Stimulated activated CD8-positive, alpha-beta memory T cell treated with anti-CD3 and anti-CD28 coated beads, Interleukin-7, amount 100 ng/mL, for 1 hour (primary cell): ENCODE measurements at places on chromosomes 4 and X.

DNA sequence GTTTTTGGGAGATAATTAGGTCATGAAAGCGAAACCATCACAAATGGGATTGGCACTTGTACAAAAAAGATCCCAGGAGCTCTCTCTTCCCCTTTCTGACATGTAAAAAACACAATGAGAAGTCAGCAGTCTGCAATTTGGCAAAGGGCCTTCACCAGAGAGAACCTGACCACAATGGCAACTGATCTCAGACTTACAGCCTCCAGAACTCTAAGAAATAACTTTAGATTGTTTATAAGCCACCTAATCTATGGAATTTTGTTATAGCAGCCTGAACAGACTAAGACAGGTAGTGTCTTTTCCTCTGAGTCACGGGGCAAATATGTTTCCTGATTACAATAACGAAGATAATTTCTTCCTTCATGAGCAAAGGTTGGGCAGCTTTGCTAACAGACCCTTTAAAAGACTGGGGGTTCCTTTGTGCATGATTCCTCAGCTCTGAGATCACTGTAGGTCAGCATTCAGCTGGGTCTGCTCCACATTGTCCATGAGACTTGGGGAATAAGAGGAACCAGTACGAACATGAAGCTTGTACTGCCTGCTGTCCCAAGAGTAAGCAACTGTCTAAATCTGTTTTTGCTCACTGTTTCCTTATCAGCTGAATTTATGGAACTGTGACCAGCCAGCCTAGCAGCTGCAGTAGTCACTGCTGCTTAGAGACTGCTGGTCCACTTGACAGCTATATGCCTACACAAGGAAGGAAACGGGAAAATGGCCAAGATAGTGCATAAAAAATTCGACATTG lies 191.6 kb downstream of the ANAPC10 start:
- no peak for DNase-seq

DNA sequence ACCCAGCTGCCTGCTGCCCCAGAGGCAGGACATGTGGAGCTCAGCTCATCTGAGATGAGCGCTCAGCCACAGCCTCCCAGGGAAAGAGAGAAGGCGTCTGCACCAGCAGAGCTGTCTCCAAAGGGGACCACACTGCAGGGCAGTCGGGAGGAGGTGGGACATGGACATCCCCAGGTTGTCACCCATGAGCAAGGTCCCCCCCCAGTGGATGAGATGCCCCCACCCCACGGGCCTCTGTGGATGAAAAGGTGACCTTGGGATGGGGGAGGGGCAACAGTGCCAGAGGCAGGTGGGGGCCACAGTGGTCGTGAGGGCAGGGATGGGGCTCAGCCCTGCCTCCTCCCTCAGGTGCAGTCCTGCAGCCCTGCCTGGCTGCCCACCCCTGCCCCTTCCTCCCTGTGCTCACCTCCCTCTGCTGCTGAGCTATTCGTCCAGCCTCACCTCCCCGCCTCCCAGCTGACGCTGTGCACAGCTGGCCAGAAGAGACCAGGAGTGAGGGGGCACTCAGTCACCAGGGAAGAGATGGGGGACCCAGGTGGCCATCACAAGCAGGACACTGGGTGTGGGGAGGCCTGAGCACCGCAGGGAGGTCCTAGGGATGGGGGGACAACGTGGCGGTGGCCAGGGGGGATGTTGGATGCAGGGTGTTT lies 9.3 kb downstream of the NKX1-1 start:
- no peak for DNase-seq

- no peak for DNase-seq
Measured at GRCh38 chrX:53294024-53294648, 12.8 kb upstream of the IQSEC2 start.

GRCh38 chr4:139710073-139710472 lies 44.5 kb downstream of the MGST2 start:
- no peak for DNase-seq

DNA sequence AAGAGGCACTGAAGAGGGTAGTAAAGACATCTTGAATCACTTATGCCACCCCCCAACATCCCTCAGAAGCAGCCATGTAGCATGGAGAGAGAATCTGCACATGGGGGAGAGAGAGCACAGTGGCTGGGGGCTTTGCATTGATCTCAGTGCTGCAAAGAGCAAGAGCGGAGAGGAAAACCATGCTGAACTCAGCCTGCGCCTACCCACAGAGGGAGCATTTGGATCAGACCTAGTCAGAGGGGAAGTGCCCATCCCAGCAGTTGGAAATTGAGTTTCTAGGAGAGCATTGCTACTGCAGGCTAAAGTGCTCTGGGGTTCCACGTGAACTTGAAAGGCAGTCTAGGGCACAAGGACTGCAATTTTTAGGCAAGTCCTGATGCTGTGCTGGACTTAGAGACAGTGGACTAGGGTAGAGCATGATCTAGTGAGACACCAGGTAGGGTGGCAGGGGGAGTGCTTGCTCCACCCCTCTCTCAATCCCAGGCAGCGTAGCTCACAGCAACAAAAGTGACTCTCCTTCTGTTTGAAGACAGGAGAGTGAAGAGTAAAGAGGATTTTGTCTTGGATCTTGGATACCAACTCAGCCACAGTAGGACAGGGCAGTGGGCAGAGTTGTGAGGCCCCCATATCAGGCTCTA lies 9.0 kb upstream of the PROM1 start:
- DNase-seq, result no peak

GRCh38 chrX:136954930-136955329 lies 74.4 kb upstream of the RBMX start:
- DNase-seq, result no peak

GRCh38 chr4:140931911-140932310 lies 175.7 kb upstream of the TBC1D9 start:
- no peak for DNase-seq

DNA sequence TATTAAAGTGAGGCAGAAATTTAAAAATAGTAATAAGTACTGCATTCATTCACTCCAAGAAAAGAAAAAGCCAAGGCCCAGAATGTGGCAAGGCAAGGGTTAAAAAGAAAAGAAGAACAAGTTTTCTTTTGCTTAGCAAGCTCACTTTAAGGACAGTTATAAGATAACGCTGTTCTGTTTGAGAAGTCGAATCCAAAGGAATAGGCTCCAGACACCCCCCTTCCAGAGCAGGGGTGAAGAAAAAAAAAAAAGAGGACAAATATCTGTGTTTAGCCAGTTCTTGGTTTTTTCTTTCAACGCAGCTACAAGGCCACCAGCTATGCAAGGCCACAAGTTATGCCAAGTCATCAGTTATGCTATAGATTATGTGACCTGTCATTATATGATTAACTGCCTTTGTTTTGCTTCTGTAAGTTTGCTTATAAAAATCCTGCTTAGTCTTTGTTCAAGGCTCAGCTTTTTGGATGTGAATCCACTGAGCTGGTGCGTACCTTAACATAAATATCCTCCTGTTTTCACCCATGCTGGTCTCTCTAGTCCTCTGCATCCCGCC lies 1.4 kb downstream of the GRK4 start:
- DNase-seq, result no peak

DNA sequence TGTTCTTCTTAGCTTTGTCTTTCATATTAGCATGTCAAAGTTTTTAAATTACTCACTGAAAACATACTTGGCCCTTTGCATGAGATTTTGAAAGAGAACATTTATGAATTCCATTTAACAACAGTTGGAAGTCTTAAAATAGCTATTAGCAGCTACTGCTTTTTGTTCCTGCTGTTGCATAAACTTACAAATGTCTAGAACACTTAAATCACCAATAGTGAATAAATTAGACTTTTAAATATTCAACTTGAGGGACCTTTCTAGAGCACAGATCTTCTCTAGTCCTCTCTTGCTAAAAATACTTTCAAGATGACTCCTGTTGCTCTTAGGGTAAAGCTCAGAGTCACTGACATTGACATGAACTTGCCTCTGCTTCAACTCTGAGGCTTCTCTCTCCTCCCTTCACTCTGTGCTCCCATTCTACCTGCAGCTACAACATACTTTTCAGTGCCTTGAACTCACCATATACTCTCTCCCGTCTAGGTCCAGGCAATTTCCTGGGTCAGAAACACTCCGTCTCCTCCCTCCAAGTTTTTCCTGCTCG lies 15.8 kb upstream of the TXK start:
- no peak for DNase-seq

DNA sequence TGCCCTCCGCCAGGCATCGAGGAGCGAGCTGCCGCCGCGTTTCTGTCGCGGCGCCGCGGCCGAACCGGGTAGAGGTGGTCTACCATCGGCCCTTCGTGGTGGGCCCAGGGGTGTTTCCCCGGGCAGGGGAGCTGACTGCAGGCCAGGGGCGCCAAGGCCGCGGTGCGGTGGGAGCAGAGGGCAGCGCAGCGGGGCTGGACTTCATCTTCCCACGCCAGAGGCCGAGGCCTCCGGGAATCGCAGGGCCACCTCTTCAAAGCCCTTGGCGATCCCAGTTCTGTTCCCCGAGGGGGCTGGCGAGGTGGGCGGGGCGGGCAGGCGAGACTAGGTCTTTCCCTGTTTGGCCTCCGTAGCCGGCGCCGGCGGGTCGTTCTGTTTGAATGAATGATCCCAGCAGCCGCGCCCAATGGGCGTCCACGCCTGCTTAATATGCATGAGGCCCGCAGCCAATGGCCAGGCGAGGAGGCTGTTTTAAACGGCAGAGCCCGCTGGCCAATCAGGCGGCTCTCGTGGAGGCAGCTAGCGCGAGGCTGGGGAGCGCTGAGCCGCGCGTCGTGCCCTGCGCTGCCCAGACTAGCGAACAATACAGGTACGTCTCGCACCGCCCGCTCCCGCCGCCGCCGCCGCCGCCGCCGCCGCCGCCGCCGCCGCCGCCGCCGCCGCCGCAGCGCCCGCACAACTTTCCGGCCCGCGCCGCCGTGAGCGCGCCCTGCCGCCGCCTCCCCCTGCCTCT lies at the start of gene HMGB3:
HMGB3 (plus strand) TSS at position 548 of the 733 bp plus-strand sequence. CDS start 2,265 bp downstream, outside the sequence.
- DNase-seq, result peak; percentile 39

GRCh38 chrX:119729408-119730201 lies 28.8 kb upstream of the SOWAHD start:
- peak; percentile 41 for DNase-seq

DNA sequence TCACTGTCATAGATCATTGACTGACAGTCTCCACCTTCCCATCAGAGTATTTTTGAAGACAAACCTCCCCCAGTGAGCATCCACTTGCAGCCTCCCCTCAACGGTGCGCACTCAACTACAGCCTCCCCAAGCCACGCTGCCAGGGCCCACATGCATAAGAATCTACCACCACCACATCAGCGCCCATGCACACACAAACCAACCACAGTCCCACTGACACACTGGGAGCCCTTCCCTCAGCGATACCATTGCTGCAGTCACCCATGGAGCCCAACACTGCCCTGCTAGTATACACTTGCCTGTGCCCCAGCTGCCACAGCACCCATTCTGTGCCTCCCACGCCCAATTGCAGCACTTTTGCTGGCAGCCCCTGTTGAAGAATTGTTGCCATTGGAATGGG lies 132.9 kb downstream of the CHM start:
- no peak for DNase-seq

DNA sequence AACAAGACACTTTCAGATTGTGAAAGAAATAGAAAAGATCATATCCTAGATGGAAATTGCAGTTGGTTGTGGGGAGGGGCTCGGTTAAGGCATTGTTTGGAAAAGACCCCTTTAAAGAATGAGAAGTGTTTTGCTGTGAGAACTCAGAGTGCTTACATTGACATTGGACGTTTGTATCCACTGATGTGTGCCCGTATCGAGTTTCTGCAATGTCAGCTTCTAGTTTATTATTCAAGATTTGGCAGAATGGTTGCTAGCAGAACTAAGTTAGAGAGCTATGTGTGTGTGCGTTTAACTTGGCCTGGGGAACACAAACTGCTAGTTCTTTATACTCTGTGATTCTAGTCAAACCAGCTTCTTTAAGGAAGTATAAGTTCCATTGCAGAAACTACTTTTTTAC lies 2702.5 kb downstream of the PCDH7 start:
- DNase-seq, result no peak

GRCh38 chr4:99845708-99846469 lies 29.3 kb downstream of the DAPP1 start:
- DNase-seq, result no peak

DNA sequence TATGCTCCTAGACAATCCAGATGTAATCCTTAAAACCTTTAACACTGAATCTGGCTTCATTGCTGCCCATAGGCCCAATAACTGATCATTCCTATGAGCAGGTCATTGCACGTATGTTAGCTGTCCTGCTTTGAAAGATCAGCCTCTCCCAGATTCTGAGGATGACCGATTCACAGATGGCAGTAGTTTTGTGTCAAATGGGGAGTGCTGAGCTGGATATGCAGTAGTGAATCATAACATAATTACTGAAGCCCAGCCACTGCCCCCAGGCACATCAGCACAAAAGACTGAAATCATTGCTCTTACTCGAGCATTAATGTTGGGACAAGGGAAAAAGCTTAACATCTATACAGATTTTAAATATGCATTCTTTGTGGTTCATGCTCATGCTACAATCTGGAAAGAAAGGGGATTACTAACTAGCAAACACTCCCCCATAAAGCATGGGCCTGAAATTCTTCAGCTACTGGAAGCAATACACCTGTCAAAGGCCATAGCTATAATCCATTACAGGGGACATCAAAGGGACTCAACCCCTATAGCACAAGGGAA lies 16.4 kb upstream of the ZNF280C start:
- DNase-seq, result no peak

DNA sequence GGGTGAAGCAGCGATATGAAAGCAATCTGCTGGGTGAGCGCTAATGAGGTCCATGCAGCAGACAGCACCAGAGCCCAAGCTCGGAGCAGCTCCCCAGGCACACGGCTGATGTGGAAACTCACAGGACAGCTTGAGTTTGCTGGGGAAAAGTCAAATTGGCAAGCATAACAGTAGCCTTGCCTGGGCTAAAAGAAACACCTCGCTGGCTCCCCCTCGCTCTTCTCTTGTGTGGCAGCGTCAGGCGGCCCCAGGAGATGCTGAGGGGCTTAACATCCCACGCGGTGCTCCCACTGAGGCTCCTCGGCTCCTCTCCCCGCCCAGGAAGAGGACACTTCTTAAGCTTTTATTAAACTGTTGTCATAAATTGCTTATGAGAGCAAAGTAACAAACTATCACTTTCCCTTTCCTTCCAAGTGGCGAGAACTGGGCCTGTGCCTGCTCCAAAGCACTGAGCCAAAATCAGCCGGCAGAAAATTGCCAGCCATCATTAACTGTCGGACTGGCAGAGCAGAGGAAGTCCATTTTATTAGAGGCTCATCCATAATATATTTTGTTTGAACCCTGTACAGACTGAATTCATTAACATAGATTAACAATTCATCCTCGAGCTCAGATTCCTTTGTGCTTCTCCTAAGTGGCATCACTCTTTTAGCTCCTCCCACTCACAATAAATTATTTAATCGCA lies 111.4 kb downstream of the TSPAN5 start:
- DNase-seq, result no peak

GRCh38 chr4:156182269-156182668 lies 228.6 kb upstream of the CTSO start:
- DNase-seq, result no peak

DNA sequence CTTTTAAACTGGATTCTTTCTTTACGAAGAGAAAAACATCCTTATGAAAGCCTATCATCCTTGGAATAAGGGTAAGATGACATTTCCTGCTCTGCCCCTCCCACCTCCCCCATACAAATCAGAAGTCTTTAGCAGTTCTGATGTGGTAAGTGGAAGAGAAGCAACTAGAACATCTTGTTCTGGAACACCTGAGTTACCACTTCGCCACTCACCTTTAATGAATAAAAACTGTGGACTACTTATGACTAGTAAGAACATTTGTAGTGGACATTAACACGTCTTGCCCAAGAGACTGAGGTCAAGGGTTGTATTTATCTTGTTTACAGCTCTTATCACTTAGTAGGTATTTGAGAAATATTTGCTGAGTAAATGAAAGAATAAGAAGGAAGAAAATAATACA lies 4.3 kb downstream of the XKRX start:
- DNase-seq, result no peak
